ENCODE measurements at places on chromosomes 7 and 10.

- DNase-seq = no peak
Observed at GRCh38 chr7:144987686-144988085, 151.8 kb upstream of the TPK1 start.

DNA sequence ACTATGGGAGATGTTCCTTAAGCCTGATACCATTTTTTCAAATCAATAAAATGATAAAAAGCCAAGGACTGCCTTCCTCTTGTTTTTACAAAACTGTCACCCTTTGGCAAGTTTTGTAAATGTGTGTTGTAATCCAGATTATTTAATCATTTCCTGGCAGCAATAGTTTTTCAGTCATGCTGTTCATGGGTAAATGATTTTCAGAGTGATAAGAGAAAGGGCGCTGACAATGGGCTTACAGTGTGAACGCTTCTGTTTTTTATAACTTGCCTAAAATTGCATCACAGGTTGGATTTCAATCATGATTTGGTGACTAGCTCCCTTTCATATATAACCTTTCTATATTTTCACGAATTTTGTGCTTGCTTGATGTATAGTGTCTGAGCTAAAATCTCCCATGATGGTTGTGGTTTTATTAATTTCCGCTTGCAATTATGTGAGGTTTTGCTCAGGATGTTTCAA lies 19.0 kb upstream of the DMBT1 start:
- DNase-seq = no peak

DNA sequence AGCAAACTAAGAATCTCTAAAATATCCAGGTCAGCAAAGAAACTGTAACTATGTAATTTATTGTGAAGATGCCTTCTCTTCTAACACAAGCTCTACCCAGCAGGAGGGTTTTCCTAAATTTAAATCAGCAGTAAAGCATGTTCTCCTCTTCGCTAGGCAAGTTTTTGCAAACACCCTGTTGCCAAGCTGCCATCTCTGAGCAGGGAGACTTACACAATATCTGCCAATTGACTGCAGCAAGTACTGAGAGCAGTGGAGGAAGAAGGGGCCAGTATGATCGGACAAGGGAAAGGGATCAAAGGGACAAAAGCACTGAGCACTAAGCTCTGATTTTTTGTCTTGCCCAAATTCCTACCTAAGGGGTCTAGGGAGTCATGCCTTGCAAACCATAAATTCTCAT lies 16.0 kb upstream of the LANCL2 start:
- DNase-seq = no peak

GRCh38 chr7:100641463-100641859 lies at the start of gene TFR2:
Gene TFR2 (minus strand): TSS chr7:100641552. CDS start chr7:100641509, 43 bp downstream.
- DNase-seq = no peak

DNA sequence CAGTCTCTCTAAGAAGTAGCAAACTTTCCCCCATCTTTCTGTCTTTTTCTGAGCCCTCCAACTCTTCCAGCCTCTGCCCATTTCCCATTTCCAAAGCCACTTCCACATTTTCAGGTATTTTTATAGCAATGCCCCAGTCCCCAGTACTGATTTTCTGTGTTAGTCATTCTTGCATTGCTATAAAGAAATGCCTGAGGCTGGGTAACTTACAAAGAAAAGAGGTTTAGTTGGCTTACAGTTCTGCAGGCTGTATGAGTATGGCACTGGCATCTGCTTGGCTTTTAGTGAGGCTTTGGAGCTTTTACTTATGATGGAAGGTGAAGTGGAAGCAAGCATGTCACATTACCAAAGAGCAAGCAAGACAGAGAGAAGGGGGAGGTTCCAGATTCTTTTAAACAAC lies 17.2 kb downstream of the PLCE1 start:
- DNase-seq = no peak

GRCh38 chr10:101666083-101666482 lies 28.9 kb downstream of the FBXW4 start:
- no peak for DNase-seq

Data from NT2/D1 (cell line).